ENCODE measurements at places on chromosomes 11 and 22.

DNA sequence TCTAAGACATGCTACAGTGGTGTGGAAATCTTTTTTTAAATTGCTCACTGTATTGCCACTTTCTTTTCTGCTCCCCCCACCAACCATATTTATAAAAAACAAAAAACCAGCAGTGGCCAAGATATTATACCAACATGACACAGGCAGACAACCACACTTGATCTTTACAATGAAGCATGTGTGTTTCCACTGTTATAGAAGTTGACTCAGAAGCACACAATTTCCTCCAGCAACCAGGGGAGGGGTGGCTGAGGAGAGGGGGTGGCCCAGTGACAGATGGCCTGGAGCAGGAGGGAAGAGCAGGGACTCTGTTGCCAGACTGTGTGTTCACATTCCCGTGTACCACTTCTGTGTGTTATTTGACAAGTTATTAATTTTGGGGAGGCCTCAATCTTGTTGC, 14.8 kb downstream of the CD59 start:
- DNase-seq: peak; percentile 59

DNA sequence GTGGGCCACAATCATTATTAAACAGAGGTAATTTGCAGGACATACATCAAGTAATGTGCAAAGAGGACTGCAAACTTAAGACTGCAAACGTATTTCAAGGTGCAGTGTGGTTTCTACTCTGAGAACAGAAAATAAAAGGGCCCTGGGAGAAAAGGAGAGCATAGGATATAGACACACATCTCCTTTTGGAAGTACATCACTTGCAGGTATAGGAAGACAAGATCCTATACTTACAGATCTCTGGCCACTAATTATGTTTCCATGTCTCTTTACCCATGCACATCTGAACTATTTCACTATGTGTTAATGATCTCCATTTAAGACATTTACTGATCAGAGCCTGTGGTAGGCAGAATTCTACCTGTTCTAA, 47.7 kb downstream of the PIWIL3 start:
- DNase-seq: no peak

DNA sequence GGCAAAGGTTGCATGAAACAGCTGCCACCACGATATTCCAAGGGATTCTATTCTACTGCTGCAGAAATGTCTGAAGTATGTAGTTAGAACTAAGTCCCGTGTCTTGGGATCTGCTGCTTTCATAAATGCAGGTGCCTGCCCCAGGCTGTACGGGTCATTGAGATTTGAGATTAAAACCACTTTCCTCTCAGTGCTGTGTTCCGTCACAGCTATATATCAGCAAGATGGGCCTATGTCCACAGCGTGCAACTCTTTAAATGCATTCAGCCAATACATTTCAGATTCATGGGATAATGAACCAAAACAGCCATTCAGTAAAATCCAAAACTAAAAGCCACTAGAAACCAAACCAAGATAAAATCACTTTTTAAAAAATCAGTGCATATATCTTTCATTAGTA, 107.3 kb upstream of the LUZP2 start:
- DNase-seq: no peak

- DNase-seq: peak; percentile 87
Observed at GRCh38 chr11:61162092-61162941, 1.1 kb upstream of the VPS37C start.

- peak; percentile 31 for DNase-seq
Observed at GRCh38 chr11:8257003-8257664, 6.5 kb downstream of the LMO1 start.

DNA sequence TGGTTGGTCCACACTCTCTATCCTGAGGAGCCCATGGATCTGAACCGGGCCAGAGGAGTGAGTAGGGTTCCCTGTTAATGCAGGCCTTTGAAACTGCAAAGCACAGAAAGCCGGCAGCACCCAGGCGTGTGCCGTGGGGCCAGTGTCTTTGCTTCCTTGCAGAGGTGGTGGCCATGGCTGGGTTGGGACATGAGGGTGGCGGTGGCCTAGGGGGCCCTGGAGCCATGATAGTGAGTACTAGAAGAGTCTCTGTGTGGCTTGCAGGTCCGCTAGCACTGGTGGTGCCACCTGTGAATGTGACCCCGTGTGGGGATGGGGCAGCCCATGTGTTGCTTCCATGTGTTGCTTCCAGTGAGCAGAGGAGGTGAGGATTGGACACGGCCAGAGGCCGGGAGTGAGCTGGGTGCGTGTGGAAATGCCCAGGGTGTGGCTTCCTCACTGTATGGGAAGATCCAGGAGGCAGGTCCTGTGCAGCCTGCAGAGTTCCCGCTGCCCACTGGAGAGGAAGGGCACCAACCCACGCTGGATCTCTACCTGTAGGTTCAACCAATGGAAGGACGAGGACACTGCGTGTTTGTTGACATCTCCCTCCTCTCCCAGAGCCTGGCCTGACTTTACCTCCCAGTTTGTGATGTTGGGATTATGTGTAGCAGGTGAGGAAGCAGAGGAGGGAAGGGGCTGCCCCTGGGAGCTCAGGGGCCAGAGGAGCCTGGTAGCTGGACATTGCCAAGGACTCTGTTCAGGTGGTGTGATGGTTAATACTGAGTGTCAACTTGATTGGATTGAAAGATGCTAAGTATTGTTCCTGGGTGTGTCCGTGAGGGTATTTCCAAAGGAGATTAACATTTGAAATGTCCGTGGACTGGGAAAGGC, 796.6 kb downstream of the TBC1D22A start:
- no peak for DNase-seq
